ENCODE measurements at places on chromosomes 5 and 9.

DNA sequence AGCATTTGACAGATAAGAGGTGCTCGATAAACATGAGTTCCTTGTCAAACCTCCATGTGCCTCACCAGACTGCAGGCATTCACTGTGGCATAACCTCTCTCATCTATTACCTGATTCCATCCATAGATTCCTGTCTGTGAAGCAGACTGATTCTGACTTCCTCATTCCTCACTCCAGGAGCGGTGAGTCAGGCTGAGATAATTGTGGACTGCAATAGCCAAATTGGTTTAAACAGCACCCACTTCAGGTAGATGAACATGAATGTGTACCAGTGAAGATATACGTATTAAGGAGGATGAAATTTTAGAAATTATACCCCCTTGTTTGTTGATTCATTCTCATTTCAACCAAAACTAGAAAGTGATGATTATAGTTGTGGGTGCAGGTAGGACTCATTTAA lies 391.2 kb downstream of the HINT1 start:
- no peak for DNase-seq
- H3K4me1 ChIP-seq = no peaks in the 10 kb centered on the region
- no peak overlapping the region for H3K27ac ChIP-seq
- no peaks in the 10 kb centered on the region for H3K36me3 ChIP-seq

GRCh38 chr5:67978171-67978570 lies 237.4 kb upstream of the PIK3R1 start:
- no peaks in the 10 kb centered on the region for H3K36me3 ChIP-seq
- H3K4me3 ChIP-seq = no peak overlapping the region
- no peak overlapping the region for H3K27ac ChIP-seq

DNA sequence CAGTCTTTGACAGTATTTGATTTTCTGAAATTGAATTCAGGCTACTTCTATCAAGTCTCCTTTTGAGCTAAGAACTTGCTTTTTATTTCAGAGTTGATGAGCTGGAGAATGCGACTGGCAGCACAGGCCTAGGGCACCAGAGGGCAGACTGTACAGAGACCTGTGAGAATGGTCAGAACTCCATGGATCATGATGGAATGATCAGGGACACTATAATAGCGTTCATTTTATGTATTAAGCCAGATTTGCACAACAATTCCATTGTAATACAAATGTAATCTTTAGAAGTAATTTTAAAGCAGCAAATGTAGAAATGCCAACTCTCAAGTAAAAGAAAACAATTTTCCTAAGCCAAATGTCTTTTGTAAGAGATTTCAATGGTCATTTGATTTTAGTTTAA lies 902.4 kb downstream of the NR2F1-AS1 start:
- no peak overlapping the region for H3K27ac ChIP-seq
- DNase-seq = no peak
- no peaks in the 10 kb centered on the region for H3K4me1 ChIP-seq
- H3K36me3 ChIP-seq = no peaks in the 10 kb centered on the region
- no peaks in the 10 kb centered on the region for H3K27me3 ChIP-seq

GRCh38 chr5:111774525-111774924 lies 17.5 kb upstream of the NREP start:
- no peaks in the 10 kb centered on the region for H3K27me3 ChIP-seq
- no peaks in the 10 kb centered on the region for H3K36me3 ChIP-seq
- H3K4me3 ChIP-seq = no peak overlapping the region
- DNase-seq = no peak
- no peak overlapping the region for H3K27ac ChIP-seq

GRCh38 chr9:18077941-18078678 lies 395.8 kb upstream of the ADAMTSL1 start:
- no peak overlapping the region for H3K27ac ChIP-seq
- peaks cover 2% of the 10 kb centered on the region for H3K4me1 ChIP-seq
- no peaks in the 10 kb centered on the region for H3K27me3 ChIP-seq
- H3K4me3 ChIP-seq = no peak overlapping the region
- DNase-seq = no peak
- H3K36me3 ChIP-seq = no peaks in the 10 kb centered on the region

DNA sequence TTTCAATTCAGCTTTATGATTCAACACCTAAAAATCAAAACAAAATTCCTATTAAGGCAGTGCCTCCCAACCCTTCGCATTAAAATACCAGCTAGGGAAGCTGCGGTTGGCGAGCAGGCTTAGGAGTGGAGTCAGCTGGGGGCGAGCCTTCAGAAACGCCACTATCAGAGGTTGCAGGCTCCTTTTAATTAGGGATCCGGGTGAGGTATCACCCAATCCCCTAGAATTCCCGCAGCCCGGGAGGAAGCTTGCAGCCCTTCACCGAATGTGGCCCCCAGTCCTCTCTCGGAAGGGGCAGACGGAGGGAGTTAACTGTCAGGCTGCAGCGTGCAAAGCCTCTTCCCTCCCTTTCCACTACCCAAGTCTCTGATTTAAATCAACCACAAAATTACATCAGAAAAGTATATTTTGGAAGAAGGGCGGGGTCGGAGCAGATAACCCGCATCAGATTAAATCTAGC lies 1.7 kb downstream of the STC2 start:
- H3K4me1 ChIP-seq = peaks cover 2% of the 10 kb centered on the region
- no peaks in the 10 kb centered on the region for H3K27me3 ChIP-seq
- peak overlapping the region; percentile 60 for H3K4me3 ChIP-seq
- DNase-seq = no peak
- no peak overlapping the region for H3K27ac ChIP-seq
- peaks cover 29% of the 10 kb centered on the region for H3K36me3 ChIP-seq

- no peak overlapping the region for H3K27ac ChIP-seq
- H3K36me3 ChIP-seq = no peaks in the 10 kb centered on the region
- no peaks in the 10 kb centered on the region for H3K27me3 ChIP-seq
- no peak overlapping the region for H3K4me3 ChIP-seq
Measured at GRCh38 chr9:111939322-111939721, 42.7 kb downstream of the UGCG start.

- DNase-seq = no peak
- H3K27me3 ChIP-seq = no peaks in the 10 kb centered on the region
- H3K4me3 ChIP-seq = no peak overlapping the region
- H3K27ac ChIP-seq = no peak overlapping the region
- no peaks in the 10 kb centered on the region for H3K36me3 ChIP-seq
Measured at GRCh38 chr5:163696579-163696887, 191.1 kb downstream of the MAT2B start.

DNA sequence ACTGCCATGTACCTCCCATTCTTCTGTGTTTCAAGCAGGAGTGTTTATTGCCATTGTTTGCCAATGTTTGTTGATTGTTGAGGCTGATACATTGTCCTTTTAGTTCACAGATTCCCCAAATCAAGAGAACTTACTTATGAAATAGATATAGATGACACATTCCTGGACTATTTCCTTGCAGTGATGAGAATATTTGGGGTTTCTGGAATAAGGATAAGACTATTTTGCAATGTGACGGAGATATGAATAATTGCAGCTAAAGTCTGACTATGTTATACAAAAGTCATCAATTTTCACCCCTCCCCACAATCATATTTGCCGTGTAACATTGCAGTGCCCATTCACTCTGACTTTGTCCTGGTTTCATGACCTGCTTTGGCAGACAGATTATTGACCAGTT lies 460.8 kb downstream of the CDH10 start:
- H3K27me3 ChIP-seq = no peaks in the 10 kb centered on the region
- H3K27ac ChIP-seq = no peak overlapping the region

- no peaks in the 10 kb centered on the region for H3K4me1 ChIP-seq
- H3K27me3 ChIP-seq = no peaks in the 10 kb centered on the region
- no peak for DNase-seq
- no peak overlapping the region for H3K27ac ChIP-seq
Measured at GRCh38 chr5:73967347-73967746, 341.4 kb downstream of the ARHGEF28 start.

- no peak overlapping the region for H3K27ac ChIP-seq
- no peaks in the 10 kb centered on the region for H3K4me1 ChIP-seq
- peak; percentile 41 for DNase-seq
- H3K36me3 ChIP-seq = no peaks in the 10 kb centered on the region
- no peaks in the 10 kb centered on the region for H3K27me3 ChIP-seq
Measured at GRCh38 chr9:123225374-123225813, 43.0 kb downstream of the STRBP start.

DNA sequence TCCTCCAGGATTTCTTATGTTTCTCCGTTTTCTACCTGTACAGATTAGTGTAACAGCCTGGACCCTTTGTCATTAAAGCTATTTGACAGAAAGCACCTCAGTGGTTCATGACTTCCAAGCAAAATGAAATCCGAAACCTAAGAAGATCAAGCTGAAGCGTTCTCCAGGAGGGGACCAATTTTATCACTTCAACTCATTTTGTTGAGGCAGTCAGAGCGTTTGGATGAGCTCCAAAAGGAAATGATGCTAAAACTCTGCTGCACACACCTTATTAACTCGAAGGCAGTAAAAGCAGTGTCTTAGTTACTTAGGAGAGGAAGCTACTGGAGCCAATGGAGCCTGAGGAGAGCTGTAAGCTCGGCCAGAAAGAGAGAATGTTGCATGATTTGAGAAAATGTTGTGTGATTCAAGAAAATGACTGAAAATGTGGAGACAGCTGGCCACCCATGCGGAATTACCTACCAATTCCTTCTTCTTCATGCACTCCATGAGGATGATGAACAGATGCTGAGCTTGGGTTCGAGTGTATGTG lies 346.7 kb upstream of the KLF9 start:
- H3K4me3 ChIP-seq = no peak overlapping the region
- peaks cover 3% of the 10 kb centered on the region for H3K4me1 ChIP-seq
- no peaks in the 10 kb centered on the region for H3K27me3 ChIP-seq
- DNase-seq = no peak
- H3K27ac ChIP-seq = no peak overlapping the region

- H3K27me3 ChIP-seq = no peaks in the 10 kb centered on the region
- H3K27ac ChIP-seq = no peak overlapping the region
- no peak overlapping the region for H3K4me3 ChIP-seq
Measured at GRCh38 chr9:109775516-109775915, 4.5 kb upstream of the PALM2AKAP2 start.

DNA sequence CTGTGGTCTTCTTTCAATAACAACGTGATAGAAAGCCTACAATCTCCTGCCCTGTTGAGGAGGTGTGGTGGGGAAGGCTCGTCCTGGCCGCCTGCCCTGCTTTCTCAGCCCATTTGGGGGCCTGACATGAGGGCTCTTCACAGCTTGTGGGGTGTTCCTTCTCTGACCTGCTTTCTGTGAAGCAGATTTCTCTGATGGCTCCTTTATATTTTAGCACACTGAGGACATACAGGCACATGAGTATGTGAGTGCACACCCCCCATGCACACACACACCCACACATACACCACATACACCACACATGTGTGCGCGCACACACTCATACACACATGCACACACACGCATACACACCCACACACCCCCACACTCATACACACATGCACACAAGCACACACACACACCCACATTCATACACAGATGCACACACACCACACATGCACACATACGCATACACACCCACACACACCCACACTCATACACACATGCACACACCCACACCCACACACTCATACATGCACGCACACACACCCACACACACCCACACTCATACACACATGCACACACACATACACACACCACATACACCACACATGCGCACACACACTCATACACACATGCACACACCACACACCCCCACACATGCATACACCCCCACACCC lies 117.5 kb downstream of the COL5A1 start:
- no peak overlapping the region for H3K4me3 ChIP-seq
- H3K4me1 ChIP-seq = no peaks in the 10 kb centered on the region
- DNase-seq = no peak
- H3K27ac ChIP-seq = no peak overlapping the region
- peaks cover 3% of the 10 kb centered on the region for H3K36me3 ChIP-seq

DNA sequence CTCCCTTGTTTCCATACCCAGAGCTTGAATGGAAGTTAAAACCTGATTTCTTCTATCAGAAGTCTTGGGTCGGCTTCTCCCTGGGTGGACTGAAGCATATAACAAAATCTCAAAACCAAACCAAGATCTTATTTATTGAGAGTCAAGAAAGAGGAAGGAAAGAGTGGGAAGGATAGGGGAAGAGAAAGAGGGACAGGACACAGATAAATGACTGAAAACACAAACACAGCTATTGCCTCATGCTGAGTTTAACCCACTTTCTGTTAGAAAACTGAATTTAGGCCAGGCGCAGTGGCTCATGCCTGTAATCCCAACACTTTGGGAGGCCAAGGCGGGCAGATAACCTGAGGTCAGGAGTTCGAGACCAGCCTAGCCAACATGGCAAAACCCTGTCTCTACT lies 92.9 kb downstream of the PALM2AKAP2 start:
- no peaks in the 10 kb centered on the region for H3K36me3 ChIP-seq
- no peak overlapping the region for H3K4me3 ChIP-seq
- DNase-seq = no peak

- no peak overlapping the region for H3K4me3 ChIP-seq
- no peaks in the 10 kb centered on the region for H3K27me3 ChIP-seq
- no peak overlapping the region for H3K27ac ChIP-seq
- H3K4me1 ChIP-seq = no peaks in the 10 kb centered on the region
Measured at GRCh38 chr5:117326997-117327396, 752.4 kb upstream of the SEMA6A start.

DNA sequence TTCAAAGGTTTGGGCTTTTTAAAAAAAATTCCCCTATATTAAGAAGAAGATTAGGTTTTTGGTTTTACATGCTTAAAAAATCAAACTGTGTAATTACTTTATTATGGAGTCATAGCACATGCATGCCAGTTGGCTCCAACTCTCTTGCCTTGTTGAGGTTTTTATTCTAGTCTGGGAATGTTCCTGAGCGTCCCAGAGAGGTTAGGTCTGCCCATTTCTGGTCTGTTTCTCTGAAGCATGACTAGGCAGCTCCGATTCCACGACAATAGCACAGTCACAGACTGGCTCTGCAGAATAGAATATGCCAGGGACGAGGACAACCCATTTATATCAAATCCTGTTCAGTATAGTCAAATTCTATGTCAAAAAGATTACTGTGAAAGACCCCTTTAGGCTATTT lies 217.0 kb downstream of the PCSK5 start:
- H3K4me1 ChIP-seq = no peaks in the 10 kb centered on the region
- no peak for DNase-seq
- no peaks in the 10 kb centered on the region for H3K36me3 ChIP-seq
- no peak overlapping the region for H3K27ac ChIP-seq
- H3K27me3 ChIP-seq = no peaks in the 10 kb centered on the region
- no peak overlapping the region for H3K4me3 ChIP-seq

DNA sequence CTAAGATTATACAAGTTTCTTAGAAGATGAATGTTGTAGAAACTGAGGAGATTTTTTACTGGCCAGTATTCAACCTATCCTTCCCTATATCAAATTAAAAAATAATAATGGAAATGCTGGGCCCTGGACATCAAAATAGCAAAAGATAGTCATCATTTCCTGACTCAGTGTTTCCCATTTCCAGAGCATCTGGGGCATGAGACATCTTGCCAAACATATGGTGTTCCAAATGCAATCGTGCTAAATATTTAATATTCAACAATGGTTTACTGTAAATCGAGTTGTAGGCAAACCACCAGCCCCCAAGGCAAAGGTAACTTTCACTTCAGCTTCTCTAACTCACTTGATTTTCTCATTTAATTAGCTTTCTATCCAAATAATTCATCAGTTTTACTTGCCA lies 152.9 kb downstream of the FRMD3 start:
- no peak overlapping the region for H3K27ac ChIP-seq
- H3K4me1 ChIP-seq = no peaks in the 10 kb centered on the region
- no peaks in the 10 kb centered on the region for H3K36me3 ChIP-seq
- no peaks in the 10 kb centered on the region for H3K27me3 ChIP-seq
- no peak for DNase-seq

Data from iPS DF 6.9 (cell line).